ENCODE measurements at places on chromosomes 7 and 10. TPM values are rescaled to one million over a fixed set of nuclear protein-coding genes. Genes with fewer than 3 reads are reported as not detected.

Gene ATOH7
- total RNA-seq, result not detected

Gene EBLN1
- not detected for total RNA-seq

Gene DGKI
- 0.67 TPM for total RNA-seq

Gene EN2
- total RNA-seq, result not detected

Gene CCDC7
- 23.6 TPM for total RNA-seq

Gene ODAD2
- total RNA-seq, result 0.64 TPM

Gene SSMEM1
- not detected for total RNA-seq

Gene AGMO
- 0.20 TPM for total RNA-seq

Gene TRIL
- total RNA-seq, result 6.5 TPM

Gene PTF1A
- not detected for total RNA-seq

Gene UNCX
- not detected for total RNA-seq

Gene ETV1
- total RNA-seq, result 110 TPM

Gene BAMBI
- 12.9 TPM for total RNA-seq

Gene MRLN
- not detected for total RNA-seq

Gene PDK4
- total RNA-seq, result 156 TPM

Gene FANK1
- 2.6 TPM for total RNA-seq

Gene FRMPD2
- total RNA-seq, result not detected

Gene OR6V1
- total RNA-seq, result not detected

Gene PIP
- total RNA-seq, result not detected

Gene DHX32
- total RNA-seq, result 35.1 TPM

Gene CRTAC1
- 128 TPM for total RNA-seq

Gene BPGM
- total RNA-seq, result 14.8 TPM

Gene OGDHL
- total RNA-seq, result 0.69 TPM

Gene PBLD
- total RNA-seq, result 2.3 TPM

Gene TMEM248
- 114 TPM for total RNA-seq

Gene PNLIPRP1
- not detected for total RNA-seq

Gene LRRC4
- total RNA-seq, result 6.4 TPM

Gene SOSTDC1
- total RNA-seq, result 3.7 TPM

Gene HMX3
- total RNA-seq, result not detected

Gene GNAT3
- total RNA-seq, result not detected

Gene CLCN1
- total RNA-seq, result not detected

Gene PNLIP
- total RNA-seq, result not detected

Gene FXYD4
- total RNA-seq, result 1.1 TPM

Gene CLDN4
- 103 TPM for total RNA-seq

Gene CALHM1
- total RNA-seq, result not detected

Gene CYP3A7
- 1.6 TPM for total RNA-seq

Gene IFIT2
- 47.2 TPM for total RNA-seq

Gene SLC29A3
- total RNA-seq, result 14.8 TPM

Gene MAGI2
- 12.8 TPM for total RNA-seq

Gene MPP7
- 36.8 TPM for total RNA-seq
